Stimulated activated CD4-positive, alpha-beta T cell treated with anti-CD3 and anti-CD28 coated beads, Interleukin-12 subunit alpha, Interleukin-12 subunit beta, amount 100 ng/mL, for 4 hours (primary cell): ENCODE measurements at places on chromosomes 3 and 15.

- DNase-seq = no peak
Measured at GRCh38 chr15:31297575-31298456, 28.8 kb upstream of the KLF13 start.

- no peak for DNase-seq
Measured at GRCh38 chr3:140686128-140686527, 8.3 kb downstream of the TRIM42 start.

DNA sequence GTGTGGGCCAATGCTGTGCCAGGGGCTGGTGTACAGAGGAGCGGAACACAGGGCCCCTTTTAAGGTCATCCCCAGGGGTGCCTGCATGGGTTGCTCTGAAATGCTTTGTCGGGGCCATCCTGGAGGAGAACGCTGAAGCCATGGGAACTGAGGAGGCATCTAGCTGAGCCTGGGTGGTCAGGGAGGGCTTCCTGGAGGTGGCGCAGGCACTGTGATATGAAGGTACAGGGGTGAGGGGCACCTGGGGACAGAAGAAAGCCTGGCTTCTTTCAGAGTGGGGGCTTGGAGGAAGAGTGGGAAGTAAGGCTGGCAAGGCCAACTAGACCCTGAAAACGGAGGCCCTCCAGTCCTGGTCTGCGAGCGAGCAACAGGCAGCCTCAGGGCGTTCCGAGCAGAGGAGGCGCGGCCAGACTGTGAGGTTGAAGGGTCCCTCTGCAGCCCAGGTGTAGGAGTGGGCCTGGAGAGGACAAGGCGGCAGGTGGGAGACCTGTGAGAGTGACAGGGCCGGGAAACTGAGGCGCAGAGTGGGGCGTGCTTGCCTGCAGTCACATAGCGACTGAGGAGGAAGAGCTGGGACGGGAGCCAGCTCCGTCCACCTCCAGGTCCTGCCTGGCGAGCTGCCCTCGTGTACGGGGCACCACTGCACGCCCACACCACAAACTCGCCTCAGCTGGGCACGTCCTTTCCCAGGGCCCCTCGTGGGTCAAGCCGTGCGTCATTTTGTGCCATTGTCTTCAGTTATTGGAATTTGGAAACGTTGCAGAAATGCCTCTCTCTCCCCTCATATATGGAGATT, 4.1 kb downstream of the FBLN2 start:
- no peak for DNase-seq

DNA sequence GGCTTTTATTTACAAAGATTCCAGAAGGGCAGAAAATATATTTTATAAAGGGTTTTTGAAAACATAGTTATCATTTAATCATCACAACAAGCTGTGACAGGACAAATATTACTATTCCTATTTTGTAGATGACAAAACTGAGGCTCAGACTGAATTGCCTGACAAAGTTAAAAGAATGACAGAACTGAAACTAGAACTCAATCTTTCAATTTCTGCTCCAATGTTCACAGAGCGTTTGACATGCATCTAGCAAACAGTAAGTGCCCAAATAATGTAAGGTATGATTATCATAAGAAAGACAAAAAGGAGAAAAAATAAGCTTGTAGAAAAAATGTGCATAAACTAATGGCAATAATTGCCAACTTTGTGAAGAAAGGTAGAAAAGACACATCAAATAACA, 61.9 kb downstream of the SCAPER start:
- DNase-seq = no peak

DNA sequence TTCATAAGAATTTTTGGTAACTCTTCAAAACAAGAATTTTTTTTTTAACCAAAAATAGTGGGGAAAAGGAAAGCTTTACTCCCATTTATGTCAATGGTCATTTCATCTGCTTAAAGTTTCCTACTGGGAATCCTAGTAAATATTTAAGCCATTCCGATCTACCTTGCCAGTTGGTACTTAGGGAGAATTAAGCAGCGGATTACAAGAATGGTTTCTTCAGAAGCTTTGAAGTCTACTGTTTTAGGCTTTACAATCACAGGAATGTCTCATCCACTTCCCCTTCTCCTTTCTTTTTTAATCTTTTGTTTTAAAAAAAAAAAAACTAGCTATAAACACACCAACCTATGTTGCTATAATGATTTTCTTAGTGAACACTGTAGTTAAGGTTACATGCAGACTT, 341.4 kb upstream of the ATP11B start:
- no peak for DNase-seq

- DNase-seq = no peak
Measured at GRCh38 chr3:188839187-188839695, 332.5 kb upstream of the TPRG1 start.

DNA sequence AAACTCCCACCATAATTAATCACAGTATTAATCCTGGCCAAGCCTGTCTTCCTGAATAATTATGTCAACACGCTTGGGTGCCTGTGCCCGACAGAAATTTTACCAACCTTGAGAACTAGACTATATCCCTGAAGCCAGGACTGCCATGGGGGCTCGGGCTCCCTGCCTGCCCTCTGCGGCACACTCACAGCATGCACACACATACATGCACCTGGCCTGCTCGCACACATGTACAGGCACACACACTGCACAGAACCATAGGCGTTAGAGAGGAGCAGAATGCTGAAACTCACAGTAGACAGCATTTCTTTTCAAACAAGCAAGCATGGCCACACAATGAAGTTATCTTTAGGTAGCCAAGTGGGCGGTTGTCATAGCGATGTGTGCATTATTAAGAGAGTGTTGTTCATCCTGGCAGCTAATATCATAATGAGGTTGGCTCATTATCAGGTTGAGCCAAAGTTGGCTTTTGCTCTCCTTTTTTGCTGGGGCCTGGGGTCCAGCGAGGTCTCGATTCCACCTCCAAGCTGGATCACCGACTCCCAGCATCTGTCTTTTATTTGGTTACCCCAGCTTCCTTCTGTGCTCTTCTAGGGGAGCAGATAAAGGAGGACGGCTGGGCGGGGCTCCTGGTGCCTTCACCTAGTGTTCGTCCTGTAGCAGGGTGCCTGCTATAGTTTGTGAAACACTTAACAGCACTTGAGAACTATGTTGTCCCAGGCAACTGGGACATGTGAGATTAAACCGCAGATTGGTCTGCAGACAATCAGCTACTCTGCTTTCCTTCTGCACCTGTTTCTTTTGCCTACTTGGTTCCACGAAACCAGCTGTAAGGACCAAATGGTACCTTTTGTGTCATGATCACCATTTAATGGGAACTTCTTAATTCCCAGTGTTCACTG, 91.4 kb downstream of the ZNF621 start:
- no peak for DNase-seq

DNA sequence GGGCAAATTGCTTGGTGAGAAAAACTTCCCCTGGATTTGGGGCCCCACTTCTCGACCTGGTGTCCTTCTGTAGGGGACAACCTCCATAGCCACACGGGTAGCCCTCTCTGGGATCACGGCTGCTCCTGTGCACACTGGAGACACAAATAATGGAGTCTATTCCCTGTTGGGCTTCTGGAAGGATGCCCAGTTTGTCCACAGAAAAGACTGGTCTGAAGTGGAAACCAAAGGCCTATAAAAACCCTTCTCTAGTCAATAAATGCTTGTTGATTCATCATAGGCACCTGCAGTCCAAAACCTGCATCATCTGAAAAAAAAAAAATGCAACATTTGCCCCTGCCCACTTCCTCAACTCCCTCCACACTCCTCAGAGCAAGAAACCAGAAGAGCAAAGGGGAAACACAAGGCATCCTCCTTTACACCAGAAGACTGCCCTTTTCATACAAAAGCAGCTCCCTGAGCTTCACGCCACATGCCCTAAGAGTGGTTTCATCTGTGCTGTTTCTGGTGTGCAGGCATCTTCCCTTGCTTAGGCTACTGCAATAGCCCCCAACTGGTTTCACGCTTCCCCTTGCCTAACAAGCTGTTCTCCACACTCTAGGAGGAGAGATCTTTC, 36.3 kb downstream of the SRGAP3 start:
- no peak for DNase-seq

DNA sequence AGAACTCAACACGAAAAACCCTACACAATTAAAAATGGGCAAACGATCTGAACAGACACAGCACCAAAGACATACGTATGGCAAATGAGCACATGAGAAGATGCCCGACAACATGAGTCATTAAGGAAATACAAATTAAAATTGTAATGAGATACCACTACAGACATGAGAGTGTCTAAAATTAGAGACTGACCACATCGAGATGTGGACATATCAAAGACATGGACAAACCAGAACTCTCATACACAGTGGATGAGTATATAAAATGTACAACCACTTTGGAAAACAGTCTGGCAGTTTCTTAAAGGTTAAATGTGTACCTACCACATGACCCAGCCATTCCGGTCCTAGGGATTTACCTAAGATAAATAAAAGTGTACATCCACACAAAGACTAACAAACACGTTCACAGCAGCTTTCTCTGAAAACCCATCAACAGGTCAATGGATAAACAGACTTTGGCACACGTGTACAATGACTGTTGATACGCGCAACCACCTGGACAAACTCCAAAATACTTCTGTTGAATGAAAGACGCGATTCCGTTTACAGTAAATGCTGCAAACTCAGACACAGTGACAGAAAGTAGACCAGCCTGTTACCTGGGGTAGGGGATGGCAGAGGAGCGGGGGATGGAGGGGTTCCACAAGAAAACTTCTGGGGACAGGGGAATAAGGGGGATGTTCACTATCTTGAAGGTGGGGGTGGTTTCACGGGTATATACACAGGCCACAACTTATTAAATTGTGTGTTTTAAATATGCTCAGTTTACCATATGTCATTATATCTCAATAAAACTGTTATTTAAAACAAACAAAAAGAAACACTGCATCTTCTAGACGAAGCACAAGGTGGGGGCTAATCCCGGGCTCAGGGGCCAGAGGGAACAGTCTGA, 2.1 kb downstream of the TNK2 start:
- DNase-seq = no peak

GRCh38 chr15:40554161-40554525, 10.7 kb downstream of the CCDC32 start:
- DNase-seq = no peak

DNA sequence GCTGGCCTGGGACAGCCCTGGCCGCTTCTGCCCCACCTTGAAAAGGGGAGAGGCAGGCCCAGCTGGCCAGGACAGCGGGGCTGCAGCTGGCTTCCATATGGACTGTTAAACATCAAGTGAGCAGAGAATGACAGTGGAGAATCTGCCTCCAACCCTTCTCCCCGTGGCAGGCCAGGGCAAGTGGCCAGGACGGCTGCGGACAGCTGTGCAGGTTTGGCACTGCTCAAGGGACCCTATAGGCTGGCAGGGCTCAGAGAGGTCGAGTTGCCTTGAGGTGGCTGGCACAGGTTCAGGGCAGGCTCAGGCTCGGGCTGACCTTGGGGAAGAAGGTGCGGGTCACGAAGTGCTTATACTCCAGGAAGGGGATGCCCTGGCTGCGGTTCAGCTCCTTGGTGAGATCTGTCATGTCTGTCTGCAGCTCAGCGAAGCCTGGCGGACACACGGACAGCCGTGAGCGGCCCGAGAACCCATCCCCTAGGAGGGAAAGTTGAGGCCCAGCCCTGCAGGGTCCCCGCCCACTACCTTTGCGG, 24.3 kb downstream of the H1-8 start:
- no peak for DNase-seq

DNA sequence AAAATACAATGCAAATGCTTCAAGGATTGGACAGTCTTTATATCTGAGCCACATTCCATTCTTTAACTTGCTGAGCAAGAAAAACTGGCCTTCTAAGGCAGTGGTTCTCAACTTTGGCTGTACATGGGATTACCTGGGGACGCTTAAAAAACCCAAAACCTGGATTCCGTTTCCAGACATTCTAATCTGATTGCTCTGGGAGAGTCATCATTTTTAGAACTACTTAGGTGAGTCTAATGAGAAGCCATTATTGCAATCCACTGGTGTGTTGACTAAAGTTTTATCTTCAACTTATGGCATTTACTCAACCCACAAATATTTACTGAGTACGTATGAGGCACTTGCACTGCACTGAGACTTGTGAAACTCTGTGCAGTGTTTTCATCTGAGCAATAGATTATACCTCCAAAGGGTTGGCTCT, 195.7 kb upstream of the ATP11B start:
- no peak for DNase-seq

- DNase-seq = no peak
Measured at GRCh38 chr15:70647396-70647795, 116.0 kb downstream of the UACA start.

DNA sequence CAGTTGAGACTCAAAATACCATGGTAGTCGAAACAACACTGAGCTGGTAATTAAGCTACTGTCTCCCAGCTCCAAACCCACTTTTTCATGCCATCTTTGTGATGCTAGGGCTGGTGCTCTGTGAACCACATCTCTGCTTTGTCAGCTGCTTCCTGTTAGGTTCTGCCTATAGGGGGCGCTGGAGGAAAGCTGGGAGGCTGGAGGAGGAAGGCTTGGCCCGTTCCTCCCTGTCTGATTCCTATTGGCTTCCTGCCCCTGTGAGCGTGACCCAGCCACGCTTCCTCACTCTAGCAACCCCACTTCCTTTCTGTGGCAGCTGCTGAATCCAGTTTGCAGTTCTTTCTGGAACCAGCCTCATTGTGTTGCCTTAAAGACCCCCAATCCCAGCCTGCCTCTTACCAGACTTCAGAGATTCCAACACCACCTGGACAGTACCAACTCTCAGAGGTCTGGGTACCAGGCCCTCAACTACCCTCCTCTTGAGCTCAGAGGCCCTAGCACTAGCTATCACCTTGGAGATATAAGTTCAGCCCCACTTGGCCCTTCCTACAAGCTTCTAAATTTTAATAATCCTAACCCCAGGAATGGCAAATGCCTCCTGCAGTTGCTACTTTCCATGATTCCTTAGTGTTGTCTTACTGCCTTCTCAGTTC, 120.9 kb downstream of the ERC2 start:
- peak; percentile 1 for DNase-seq

- no peak for DNase-seq
Measured at GRCh38 chr15:77525907-77526594, 105.4 kb downstream of the HMG20A start.

GRCh38 chr3:29064085-29064484, 216.8 kb upstream of the RBMS3 start:
- DNase-seq = no peak

DNA sequence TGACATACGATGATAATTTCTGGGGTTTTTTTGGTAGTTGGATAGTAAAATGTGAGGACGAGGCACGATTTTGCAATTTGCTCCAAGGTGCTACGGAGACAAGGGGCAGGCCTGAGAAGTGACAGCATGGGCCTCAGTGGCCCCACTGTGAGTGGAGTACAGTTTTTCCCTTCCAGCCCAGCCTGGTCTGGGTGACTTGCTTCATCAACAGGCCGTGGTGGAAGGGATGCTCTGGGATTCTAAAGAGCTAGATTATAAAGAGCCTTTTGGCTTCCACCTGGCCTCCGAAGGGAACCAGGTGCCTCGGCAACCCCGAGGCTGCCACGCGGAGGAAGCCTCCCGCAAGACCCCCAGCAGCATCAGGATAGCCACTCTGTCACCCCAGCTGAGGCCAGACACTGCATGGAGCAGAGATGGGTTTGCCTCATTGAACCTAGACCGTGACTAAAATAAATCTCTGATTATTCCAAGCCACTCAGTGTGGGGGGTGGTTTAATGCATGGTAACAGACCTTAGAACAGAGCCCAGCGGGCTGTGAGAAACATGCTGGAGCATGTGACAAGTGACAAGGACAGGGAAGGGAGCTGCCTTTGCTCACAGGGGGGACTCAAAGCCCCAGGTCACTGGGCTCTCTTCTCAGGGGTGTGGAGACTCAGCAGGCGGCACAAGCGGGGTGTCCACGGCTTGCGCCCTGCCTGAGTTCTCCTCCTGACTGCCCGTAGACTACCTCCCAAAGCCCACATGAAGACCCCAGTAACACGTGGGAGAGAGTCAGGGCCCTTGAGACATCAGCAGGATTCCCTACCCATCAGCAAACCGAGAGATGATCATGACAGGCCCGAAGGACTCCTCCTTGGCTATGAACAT, 22.6 kb upstream of the SLC41A3 start:
- DNase-seq = no peak
